ENCODE measurements at places on chromosomes 13 and 19.
A peak's percentile ranks its signal among the peaks of the same experiment; 100 is the strongest.

DNA sequence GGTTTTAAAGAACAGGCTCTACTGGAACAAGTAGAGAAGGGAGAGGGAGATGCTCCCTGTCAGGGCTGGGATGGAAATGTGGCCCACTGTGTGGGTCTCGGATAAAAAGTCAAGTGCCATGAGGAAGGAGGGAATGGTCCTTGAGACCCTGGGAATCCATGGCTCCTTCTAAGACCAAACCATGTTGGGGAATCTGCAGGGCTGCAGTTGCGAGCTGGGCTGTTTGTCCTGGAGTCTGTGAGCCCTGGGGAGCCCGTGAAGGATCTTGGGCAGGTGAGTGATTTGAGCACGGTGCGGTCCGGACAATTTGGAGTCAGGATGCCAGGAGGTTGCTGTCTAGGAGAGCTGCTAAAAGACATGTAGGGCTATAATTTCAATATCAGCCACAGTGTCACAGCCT, 359.4 kb downstream of the FGF9 start:
- no peak for DNase-seq

DNA sequence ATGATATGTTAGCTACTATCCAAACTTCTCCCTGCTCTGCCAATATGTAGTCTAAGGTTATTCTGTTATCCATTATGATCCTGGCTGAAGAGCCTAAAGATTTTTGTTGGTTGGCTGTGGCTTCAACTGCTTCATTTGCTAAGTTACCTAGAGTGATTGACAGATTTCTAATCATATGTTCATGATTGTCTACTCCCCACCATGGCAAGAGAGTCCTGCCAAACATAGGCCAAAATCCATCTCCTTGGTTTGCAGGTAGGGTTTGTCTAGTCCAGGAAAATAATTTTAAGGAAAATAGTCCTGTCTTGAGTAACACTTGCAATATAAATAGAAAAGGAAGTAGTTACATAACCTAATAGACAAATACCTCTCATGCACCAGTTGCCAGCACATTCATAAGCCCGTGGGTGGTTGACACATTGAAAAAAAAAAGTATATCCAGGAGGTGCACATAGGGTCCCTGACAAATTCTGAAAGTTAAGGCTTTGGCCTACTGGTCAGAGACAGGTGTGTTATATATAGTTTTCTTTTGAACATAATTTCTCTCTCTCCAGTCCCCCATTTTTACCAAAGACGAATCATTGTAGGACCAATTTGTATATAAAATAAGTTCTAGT, 5.4 kb upstream of the CBY2 start:
- no peak for DNase-seq

GRCh38 chr19:19429361-19429760, 23.9 kb downstream of the GATAD2A start:
- no peak for DNase-seq

DNA sequence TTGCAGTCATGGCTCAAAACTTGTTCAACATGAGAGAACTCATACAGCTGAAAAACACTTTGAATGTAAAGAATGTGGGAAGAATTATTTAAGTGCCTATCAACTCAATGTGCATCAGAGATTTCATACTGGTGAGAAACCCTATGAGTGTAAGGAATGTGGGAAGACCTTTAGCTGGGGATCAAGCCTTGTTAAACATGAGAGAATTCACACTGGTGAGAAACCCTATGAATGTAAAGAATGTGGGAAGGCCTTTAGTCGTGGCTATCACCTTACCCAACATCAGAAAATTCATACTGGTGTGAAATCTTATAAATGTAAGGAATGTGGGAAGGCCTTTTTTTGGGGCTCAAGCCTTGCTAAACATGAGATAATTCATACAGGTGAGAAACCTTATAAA, 20.1 kb downstream of the ZNF283 start:
- no peak for DNase-seq

- peak; percentile 21 for DNase-seq
Observed at GRCh38 chr19:5623397-5624017, 624 bp downstream of the SAFB start.

- no peak for DNase-seq
Observed at GRCh38 chr19:49852631-49853126, 1.7 kb downstream of the PTOV1 start.

GRCh38 chr13:112626761-112627160, 38.8 kb upstream of the TUBGCP3 start:
- no peak for DNase-seq

- no peak for DNase-seq
Observed at GRCh38 chr13:106911627-106912026, 343.7 kb upstream of the ARGLU1 start.

GRCh38 chr19:16095071-16095571, 16.6 kb upstream of the RAB8A start:
- DNase-seq, result no peak

DNA sequence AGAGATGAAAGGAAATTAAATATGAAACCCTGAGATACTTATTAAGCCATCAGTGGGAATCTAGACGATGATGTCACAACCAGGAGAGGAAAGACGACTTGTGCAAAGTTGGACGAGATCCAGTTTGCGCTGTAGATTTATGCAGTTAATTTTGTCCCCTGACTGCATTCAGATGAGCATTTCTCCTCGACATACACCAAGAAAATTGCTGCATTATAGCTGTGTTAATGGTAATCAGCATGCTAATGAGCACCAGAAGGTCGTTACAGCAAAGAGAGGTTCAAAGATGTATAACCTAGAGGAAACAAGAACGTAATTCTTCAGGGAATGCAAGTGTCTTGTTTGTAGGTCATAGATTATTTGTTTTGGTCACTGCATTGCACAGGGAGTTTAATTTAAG, 371.7 kb downstream of the RBM26 start:
- DNase-seq, result no peak

- no peak for DNase-seq
Observed at GRCh38 chr19:50496189-50497021, 14.6 kb downstream of the JOSD2 start.

DNA sequence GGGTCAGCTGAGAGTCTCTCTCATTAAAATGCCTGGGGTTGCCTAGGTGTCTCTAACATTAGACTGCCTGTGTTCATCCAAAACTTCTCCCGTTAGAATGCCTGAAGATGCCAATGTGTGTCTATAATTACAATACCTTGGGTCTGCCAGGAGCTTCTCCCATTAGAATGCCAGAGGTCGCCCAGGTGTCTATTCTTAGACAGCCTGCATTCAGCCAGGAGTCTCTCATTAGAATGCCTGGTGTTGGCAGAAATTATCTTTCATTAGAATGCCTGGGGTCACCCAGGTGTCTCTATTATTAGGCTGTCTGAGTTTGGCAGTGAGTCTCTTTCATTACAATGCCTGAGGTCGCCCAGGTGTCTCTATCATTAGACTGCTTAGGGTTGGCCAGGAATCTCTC, 1560.2 kb downstream of the UQCRFS1 start:
- no peak for DNase-seq

DNA sequence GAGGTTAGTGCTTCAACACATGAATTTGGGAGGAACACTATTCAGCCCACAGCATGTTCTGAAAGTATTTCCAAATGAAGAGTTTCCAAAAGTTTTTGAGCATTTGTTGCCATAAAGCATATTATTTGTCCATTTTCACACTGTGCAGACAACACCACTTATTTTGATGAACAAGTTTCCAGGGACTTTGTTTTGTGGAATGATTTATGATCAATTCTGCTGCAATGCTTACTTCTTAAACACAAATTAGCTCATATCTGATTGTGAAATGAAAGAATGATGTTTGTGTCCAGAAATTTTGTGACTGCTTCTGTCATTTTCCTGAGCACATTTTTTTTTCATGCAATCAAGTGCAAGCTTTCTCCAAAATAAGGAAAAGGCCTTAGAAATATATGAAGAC, 205.3 kb downstream of the RAP2A start:
- DNase-seq, result no peak

GRCh38 chr19:45994456-45994997, 740 bp upstream of the CCDC61 start:
- DNase-seq, result no peak

- no peak for DNase-seq
Observed at GRCh38 chr13:31048521-31048920, 113.2 kb downstream of the HSPH1 start.

GRCh38 chr19:50925734-50926133, 14.5 kb upstream of the KLK4 start:
- no peak for DNase-seq

- peak; percentile 4 for DNase-seq
Observed at GRCh38 chr19:53076984-53077383, 26.2 kb downstream of the ZNF160 start.

DNA sequence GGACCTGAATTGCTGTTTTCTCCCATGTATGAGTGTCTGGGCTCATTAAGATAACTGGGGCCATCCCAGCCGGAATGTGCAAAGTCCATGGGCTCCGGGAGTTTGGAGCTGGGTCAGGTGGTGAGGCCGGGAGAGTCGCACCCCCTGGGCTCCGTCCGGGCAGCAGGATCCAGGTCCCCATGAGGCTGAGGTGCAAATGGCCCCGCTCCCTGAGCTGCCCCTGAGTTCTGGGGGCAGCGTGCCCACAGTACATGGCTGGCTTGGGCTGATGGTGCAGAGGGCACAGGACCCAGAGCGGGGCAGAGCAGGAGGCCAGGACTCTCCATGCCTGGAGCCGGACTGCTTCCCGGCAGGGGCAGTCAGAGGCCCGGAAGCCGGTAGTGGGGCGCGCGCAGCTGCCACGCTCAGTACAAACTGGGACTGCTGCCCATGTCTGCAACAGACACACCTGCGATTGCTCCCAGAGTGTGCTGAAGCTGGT, 136.0 kb downstream of the KDM4B start:
- DNase-seq, result no peak

DNA sequence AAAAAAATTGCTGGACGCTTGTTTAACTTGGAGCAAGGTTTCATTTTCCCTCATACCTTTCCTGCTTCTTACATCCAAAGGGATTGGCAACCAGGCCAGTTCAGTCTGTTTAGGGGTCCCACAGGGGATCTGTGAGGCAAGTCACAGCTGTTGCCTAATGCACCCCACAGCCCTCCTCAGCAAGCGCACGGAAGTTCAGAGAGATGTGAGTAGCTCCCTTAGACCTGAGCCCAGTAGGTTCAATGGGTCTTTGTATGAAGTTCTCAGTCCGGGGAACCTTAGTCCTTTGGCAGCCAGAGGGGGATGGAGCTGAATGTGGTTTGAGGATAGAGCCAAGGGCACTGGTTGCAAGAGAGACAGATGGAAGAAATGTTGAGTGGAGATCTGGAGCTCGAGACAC, 13.0 kb downstream of the SAMD4B start:
- no peak for DNase-seq

- DNase-seq, result no peak
Observed at GRCh38 chr13:102220681-102221228, 181.1 kb downstream of the FGF14 start.

DNA sequence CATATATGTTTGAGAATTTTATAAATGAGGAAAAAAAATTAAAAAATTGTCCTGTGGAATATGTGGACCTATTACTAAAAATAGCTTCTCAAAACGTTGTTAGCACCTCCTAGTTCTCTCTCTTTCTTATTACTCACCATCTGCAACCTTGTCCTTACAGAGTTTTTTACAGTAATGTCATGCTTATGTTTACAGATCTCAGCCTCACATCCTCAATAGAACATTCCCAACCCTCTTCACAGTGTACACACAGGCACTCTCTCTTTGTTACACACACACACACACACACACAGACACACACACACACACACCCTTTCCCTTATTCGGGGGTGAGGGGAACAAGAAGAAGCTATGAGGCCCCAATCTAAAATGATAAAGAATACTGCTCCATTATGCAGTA, 197.7 kb downstream of the SLITRK6 start:
- DNase-seq, result no peak

DNA sequence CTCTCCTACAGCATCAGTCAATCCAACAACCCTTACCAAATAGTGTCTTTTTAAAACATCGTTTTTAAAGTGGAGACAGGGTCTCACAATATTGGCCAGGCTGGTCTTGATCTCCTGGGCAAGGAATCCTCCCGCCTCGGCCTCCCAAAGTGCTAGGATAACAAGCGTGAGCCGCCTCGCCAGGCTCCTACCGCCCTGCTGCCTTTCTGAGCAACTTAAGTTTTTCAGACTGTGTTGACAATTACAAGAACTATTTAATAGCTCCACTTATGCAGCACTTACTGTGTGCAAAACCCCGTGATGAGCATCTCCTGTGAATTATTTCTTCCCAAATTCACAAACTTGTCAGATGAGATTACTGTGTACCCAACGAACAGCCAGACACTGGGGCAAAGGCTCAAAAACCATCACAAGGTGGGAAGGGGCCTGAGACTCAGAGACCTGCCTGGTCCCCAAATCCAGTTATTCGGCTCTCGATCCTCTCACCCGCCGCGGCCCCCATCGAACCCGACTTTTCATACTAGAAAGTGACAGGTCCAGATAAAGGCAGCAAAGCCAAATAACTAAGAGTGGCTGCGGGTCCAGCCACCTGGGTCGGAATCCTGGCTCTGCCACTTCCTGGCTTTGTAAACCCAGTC, 581 bp downstream of the RPL18 start:
- no peak for DNase-seq

GRCh38 chr13:31022928-31023530, 90.6 kb downstream of the TEX26 start:
- DNase-seq, result no peak
